ENCODE measurements at places on chromosomes 2 and 18.

DNA sequence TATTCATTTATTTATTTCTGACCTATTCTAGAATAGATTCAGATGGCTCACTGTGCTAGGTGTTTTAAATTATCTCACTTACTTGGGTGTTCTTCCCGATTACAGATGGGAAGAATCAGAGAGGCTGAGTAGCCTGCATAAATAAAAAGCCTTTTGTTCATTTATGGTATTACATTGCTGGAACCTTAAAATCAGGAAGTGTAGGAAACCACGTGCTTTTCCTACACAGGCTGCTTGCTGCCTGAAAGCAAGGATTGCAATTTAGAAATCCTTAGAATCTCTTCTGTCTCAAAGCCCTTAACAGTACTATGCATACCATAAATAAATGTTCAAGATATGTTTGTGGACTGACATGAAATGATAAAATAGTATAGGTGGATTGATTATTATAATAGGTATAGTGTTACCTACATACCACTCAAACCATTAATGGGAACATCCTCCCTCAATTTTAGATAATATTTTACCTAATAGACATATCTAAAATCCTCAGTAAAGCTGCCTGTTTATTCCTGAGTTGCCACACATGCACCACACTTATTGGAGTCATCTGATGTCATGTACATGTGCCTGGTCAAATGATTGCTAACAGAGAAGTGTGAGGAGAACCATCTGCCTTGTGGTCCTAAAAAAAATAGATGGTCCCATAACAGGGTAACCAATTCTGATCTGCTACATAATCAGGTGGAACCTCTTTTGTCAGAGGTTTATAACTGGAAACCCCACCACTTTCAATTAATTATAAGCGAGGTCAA lies 73.5 kb upstream of the C2orf15 start:
- DNase-seq, result no peak

DNA sequence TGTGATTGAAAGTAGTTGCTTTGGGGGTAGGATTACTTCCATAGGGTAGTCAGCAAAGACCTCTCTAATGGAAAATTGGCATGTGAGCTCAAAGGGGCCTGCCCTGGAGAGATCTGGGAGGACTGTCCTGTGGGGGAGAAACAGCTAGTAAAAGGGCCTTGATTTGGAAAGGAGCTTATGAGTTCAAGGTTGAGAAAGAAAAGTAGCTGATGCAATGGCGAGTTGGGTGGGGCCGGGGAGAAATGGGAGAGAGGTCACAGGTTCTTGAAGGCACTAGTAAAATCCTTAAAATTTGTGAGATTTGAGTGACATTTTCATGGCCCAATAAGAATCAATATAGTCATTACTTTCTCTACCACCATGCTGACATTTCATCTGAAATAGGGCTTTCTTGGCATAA lies 82.0 kb upstream of the CCDC195 start:
- no peak for DNase-seq

- DNase-seq, result no peak
Observed at GRCh38 chr2:3340144-3340543, 37.5 kb downstream of the EIPR1 start.

GRCh38 chr2:98886066-98886554 lies 49.9 kb downstream of the CRACDL start:
- DNase-seq, result no peak

- no peak for DNase-seq
Observed at GRCh38 chr2:232273903-232274643, 104.5 kb upstream of the ALPP start.

DNA sequence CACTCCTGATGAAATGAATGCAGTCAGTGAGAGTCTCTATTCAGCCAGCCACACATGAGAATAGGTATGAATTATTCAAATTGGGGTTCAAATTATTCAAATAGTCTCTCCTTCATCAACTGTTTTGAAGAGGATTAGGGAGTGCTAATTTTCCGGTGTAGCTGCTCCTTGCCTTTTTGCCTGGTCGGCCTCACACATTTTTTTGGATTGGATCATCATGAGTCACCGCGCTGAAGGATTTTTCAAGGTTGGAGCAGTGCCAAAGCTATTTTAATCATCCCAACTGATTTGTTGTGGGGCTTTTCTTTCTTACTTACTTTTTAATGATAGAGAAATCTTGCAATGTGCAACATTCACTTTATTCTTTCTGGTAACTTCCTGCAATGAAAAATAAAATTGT lies 2.4 kb upstream of the DTNA start:
- peak; percentile 99 for DNase-seq

GRCh38 chr18:7084080-7085065 lies 33.2 kb downstream of the LAMA1 start:
- DNase-seq, result no peak

All from NCI-H69 (cell line).